ENCODE measurements at places on chromosomes 7 and 10.

GRCh38 chr7:55563596-55564325 is 8.5 kb downstream of the VOPP1 start:
- DNase-seq, result no peak

GRCh38 chr7:142908921-142909890 is 23.7 kb upstream of the TRPV6 start:
- no peak for DNase-seq

DNA sequence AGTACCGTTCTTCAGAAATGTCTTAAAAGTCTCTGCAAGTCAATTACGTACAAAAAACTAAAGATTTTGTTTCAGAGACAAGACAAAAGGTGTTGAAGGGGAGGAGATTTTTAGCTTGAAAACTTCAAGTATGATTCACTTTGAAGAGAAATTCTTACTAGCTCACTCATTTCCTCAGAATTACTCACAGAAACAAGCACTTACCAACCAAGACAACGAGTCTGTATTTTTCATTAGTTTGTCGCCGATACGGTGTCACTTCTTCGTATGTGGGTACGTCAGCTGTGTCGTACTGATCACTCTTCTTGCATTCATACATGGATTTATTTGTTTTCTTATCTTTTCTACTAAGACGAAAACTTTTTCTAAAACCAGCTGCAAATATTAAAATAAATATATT is 90.6 kb upstream of the ODAD2 start:
- no peak for DNase-seq

- no peak for DNase-seq
These were observed 25.0 kb downstream of the CACUL1 start for GRCh38 chr10:118729641-118730258.

DNA sequence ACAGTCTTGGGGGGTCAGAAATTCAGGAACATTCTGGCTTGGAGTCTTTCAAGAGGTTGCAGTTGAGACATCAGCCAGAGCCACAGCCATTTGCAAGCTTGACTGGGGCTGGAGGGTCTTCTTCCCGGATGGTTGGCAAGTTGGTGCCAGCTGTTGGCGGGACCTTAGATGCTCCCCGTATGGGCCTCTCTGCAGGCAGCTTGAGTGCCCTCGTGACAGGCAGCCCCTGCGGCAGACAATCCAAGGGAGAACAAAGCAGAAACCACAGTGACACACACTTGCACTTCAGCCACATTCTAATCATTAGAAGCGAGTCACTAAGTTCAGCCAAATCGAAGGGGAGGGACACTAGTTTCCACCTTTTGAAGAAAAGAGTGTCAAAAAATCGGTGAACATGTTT is 59.4 kb upstream of the MXI1 start:
- no peak for DNase-seq

GRCh38 chr7:95758187-95758586 is 14.2 kb upstream of the DYNC1I1 start:
- DNase-seq, result no peak

DNA sequence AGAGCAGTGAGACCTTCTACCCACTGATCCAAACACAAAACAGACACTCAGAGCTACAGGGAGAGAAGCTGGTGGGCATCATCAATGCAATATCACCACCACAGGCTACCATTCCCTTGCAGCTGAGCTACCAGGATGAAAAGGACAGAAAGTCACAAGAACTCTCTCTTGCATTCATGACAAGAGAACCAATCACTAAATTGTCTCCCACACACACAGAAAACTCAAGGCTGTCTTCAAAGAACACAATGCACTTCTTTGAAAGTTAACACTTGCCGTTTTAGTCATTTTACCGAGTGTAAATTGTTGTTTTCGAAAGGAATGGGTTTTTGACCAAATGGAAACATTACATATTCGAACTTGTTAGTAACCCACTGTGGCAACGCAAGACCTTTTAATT is 626.6 kb downstream of the SORCS1 start:
- no peak for DNase-seq

DNA sequence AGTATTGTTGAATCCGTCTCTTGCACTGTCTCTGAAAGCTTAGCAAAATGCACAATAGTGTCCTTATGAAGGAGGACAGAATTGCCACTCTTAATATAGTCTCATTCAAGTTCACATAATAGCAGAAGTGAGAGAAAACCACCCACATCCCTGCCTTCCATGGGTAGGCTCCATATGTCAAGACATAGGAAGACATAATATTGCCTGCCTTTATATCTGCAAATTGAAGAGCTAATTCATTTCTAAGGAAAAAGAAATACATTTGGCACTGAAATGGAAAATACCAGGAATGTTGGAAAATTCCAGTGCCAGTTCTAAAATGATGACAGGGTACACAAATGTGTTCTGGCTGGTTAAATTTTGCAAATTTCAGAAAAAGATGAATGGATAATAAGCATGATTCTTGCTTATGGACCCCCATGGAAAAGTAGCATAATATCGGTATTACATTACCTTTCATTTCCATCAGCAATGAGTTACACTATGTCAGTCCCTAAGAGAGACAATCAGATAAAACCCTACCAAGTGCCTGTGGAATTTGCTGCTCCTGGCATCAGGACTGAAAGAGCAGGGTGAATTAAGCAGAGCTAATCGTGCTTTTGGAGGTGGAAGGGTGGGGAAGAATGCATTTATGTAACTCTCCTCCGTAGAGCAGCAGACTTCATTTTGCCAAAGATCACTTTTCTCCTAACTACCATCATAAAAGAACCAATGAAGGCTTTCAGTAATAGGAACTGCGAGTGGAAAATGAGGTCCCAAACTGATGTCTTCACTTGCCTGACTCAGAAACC is 312.6 kb downstream of the FGFR2 start:
- no peak for DNase-seq

- DNase-seq, result no peak
These were observed 10.2 kb downstream of the TUBGCP2 start for GRCh38 chr10:133298466-133298865.

DNA sequence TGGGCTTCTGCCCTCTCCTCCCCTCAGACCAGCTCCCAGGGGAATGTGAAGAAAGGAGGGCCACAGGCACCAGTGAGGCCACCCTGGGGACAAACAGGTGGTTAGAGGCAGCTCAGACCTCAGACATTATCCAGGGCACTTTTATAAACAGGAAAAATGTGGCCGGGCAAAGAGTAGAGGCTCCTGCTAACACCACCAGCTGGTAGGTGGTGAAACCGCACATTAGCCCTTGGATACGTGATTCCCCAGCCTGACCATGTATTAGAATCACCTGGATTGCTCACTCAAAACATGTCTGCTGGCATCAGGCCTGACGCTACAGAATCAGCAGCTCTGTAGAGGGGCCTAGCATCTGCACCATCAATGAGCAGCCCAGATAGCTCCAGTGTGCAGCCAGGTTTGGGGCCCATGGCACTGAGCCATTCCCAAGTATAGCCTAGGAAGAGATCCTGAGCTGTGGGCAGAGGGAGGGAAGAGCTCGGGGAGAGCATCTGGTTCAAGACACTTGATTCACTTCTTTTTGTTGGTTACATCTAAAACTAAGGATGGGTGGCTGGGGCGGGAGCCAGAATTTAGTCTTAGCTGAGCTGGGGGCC is 37.1 kb downstream of the GPR26 start:
- DNase-seq, result no peak

GRCh38 chr7:105315357-105315756 is 73.4 kb downstream of the SRPK2 start:
- DNase-seq, result no peak

- no peak for DNase-seq
These were observed 575.6 kb downstream of the KIF20B start for GRCh38 chr10:90276894-90277475.

DNA sequence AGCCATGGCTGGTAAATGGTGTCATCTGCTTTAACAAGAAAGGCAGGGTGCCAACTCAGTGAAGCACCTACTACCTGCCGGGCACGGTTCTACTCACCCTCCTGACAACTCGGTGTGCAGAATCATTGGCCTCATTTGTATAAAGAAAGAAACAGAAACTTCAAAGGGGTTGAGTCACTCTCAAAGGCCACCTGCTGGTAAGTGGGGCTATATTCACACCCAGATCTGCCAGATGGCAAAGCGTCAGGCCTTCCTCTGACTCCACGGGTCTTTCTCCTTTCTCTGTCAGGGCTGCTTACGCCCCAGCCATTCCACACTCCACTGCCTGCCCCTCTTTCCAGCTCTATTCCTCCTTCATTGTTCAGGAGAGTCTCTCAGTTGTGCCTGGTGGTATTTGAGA is 309.2 kb downstream of the GFRA1 start:
- DNase-seq, result no peak

DNA sequence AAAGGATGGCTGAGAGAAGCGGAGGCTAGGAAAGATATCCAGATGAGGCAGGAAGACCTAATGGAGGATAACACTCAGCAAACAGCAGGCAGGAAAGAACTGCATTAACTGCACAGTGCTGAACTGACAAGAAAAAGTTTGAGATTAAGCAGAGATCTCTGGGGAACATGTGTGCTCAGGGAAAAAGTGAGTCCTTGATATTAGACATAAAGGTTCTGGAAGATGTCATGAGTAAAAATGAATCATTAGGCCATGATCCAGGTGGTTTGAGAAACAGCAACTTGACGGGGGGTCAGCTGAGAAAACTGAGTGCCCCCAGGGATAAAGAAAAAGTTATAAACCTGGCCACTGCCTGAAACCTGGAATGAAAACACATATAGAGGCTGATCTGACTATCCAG is 27.3 kb upstream of the ANK3 start:
- no peak for DNase-seq

DNA sequence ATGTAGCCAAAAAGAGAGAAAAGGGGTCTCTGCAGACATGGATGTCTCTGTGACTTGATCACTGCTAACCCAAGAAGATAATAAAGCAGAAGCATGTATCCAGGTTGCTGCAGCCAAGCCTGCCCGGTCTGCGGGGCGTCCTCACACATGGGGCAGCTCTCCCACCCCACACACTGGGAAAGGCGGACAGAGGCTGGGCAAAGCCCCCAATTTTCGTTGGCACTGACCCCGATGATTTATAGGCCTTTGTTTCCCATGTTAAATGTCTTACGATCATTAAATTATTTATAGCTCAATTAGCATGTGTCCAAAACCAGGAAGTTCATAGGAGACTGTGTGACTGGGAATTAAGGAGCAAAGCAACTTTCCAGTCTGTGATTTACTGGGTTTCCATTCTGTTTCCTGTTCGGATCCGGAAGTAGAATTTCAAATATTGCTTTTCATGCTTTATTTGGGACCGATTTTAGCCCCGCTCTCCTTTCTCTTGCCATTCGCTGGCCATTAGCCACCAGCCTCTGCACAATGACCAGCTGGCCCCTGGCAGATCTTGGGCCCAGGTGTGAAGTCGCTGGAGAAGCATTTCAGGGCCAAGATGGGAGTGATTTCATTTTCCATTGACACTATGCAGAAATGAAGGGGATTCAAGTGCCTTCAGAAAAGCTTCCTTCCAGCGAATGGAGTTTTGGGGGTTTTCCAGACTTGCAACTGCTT is 91.6 kb downstream of the EGFR start:
- no peak for DNase-seq

- no peak for DNase-seq
These were observed 27.5 kb upstream of the ZCCHC24 start for GRCh38 chr10:79472951-79473350.

Data from anterior cingulate cortex (tissue), 58 donors.